Renal cortical epithelial cell (primary cell): ENCODE measurements at places on chromosomes 4 and X.

GRCh38 chr4:121778991-121779628, 14.1 kb upstream of the SMIM43 start:
- peak; percentile 14 for DNase-seq

DNA sequence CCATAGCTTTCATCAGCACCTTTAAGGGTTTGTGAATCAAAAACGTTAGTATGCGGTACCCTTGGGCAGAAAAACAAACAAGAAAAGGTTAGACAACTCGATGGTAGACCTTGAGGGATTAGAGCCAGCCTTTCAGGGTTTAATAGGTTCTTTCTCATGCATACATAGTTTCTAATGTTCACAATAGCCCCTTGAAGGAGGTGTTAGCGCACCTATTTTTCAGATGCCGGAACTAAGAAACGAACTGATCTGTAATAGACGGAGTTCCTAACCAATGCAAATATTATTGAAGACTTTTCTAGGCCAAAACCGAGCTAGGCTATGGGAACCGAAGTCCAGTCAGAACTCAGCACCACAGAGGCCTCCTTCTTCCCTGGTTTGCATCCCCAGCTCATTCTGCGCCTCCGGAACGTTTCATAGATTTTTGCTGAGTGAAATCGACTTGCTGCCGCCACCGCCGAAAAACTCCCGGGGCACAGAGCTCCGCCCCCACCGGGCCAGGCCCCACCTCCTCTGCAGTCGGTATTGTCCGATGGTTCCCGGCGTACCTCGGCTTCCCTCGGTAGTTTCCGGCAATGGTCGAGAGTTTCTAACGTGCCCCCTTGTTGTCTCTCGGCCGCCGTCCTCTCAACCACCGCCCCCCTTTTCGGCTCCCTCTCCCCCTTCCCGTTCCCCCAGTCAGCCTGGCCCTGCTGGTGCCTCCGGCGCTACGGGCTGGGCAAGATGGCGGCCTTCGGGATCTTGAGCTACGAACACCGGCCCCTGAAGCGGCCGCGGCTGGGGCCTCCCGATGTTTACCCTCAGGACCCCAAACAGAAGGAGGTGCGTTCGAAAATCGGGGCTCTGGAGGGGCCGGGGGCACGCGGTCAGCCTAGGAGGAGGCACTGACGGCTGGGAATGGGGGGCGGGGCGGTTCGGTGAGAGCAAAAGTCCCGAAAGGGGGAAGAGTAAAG, at the start of gene MED12:
Gene MED12 (plus strand): TSS at position 565 of the 953 bp plus-strand sequence. CDS start 159 bp downstream, at position 724.
- DNase-seq: peak; percentile 69

- peak; percentile 50 for DNase-seq
Measured at GRCh38 chrX:43557792-43558191, 98.3 kb upstream of the MAOA start.

- no peak for DNase-seq
Measured at GRCh38 chr4:158610790-158611189, 60.9 kb downstream of the C4orf46 start.

DNA sequence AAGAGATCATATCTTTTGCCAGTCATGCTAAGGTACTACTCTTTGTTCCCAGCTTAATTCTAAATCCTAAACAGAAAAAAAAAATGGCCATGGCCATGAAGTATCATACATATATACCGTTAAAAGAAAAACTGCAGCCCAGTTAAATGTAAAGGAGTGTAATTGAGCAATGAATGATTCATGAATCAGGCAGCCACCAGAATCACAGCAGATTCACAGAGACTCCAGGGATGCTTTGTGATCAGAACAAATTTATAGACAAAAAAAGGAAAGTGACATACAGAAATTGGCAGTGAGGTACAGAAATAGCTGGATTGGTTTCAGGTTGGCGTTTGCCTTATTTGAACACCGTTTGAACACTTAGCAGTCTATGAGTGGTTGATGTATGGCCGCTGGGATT, 42.1 kb upstream of the PDGFC start:
- DNase-seq: no peak

- DNase-seq: peak; percentile 74
Measured at GRCh38 chr4:17921451-17921850, 100.1 kb downstream of the LCORL start.

DNA sequence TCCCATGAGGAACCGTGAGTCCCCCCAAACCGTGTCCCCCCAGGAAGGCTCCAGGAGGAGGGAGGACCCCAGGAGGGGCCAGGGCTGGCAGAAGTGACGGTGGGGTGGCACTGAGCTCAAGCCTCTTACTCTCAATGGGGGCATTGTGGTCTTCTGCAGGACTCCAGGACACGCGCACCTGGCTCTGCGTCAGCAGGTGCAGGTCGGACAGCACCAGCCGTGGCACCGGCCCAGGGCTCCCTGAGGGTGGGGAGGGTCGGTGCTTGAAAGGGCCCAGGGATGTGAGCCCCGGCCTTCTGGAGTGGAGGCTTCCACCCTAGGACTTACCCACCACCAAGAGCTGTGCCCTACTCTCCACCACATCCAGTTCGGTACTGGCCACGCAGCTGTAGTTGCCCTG, 18.3 kb downstream of the L1CAM start:
- DNase-seq: no peak

DNA sequence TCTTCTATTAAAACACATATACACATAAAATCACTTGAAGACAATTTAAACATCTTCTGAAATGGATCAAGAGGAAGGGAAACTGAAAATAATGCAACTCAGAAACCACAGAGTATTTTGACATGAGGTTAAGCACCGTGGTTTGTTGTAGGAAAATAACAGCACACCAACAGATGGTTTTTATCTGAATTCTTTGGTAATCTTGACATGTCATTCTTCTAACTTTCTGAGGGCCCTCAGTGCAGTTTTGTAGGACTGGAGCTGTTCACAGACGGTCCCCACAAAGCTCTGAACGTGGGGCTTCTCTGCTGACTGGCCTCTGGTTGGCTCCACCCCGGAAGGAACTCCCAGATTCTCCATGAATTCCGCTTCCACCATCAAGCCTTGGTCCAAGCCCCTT, 16.0 kb upstream of the TLR8 start:
- DNase-seq: no peak

DNA sequence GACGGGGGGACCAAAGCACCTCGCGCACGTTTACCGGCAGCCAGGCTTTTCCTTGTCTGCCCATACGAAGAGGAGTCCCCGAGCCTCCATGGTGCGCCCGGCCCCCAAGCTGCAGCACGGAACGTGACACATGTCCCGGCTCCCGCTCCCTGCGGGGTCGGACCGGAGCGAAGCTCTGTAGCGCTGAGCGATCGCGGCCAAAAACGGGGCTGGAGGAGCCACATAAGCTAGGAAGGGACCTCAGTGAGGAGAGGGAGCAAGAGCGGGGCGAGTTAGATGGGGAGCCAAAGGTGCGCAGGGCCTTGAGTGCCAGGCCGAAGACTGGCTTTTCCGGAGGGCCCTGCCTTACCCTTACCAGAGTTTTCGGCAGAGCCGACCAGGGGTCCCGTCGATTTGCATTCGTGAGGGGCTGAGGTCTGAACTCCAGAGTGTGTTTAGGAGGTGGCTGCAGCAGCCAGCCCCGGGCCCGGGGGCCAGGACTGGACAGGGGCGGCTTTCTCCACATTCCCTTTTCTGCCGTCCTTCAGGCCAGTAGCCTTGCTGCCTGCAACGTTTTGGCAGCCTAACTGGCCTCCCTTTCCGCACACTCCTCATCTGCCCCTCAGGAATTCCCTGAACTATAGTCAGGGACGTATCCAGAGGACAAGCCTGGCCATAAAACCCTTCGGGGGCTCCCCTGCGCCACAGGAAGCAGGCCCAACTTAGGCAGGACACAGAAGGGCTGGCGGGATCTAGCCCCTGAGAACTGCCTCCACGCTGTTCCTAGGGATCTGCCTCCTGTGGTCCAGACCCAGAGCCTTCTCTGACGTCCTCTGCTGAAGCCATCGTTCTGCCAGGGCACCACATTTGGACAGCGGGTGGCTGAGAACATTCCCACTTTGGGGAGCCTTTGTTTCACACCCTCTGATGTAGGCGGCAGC, 689 bp downstream of the SSR4 start:
- no peak for DNase-seq

GRCh38 chr4:169573889-169574288, 38.5 kb downstream of the NEK1 start:
- no peak for DNase-seq

- DNase-seq: no peak
Measured at GRCh38 chr4:21819086-21819485, 129.5 kb downstream of the KCNIP4 start.

- DNase-seq: no peak
Measured at GRCh38 chr4:20625426-20625825, 74.8 kb upstream of the PACRGL start.

- peak; percentile 50 for DNase-seq
Measured at GRCh38 chr4:67713529-67714247, 12.7 kb upstream of the UBA6 start.

DNA sequence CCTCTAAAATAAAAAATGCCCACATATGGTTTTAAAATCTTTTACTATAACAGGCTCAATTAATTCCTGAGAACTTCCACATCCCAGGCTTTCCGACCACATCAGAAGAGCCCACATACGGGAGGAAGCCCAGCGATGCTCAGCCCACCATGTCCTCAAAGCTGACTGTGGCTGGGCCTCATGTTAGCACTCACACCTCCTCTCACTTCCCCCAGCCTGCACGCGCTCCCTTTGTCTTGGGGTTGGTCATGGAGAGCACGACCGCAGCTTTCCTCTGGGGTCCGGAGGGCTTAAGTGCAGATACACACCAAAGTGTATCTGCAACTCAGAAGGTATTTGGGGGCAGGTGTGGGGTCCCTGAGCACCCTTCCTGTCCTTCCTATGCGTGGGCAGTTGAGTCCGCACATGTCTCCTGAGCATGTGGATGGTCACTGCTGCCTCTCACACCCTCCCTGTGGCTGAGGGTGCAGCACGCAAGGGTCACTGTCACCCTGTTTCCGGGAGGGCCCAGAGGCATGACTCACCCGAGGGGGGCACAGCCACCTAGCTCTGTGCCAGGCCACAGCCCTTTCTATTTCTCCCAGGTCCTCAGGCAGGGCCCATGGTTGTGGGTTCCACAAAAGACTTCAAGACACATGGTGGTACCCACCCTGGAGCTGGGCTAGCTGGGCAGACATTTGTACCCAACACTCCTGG, 21.2 kb downstream of the WDR1 start:
- DNase-seq: no peak

- DNase-seq: no peak
Measured at GRCh38 chr4:6957994-6958393, 48.4 kb downstream of the TBC1D14 start.

DNA sequence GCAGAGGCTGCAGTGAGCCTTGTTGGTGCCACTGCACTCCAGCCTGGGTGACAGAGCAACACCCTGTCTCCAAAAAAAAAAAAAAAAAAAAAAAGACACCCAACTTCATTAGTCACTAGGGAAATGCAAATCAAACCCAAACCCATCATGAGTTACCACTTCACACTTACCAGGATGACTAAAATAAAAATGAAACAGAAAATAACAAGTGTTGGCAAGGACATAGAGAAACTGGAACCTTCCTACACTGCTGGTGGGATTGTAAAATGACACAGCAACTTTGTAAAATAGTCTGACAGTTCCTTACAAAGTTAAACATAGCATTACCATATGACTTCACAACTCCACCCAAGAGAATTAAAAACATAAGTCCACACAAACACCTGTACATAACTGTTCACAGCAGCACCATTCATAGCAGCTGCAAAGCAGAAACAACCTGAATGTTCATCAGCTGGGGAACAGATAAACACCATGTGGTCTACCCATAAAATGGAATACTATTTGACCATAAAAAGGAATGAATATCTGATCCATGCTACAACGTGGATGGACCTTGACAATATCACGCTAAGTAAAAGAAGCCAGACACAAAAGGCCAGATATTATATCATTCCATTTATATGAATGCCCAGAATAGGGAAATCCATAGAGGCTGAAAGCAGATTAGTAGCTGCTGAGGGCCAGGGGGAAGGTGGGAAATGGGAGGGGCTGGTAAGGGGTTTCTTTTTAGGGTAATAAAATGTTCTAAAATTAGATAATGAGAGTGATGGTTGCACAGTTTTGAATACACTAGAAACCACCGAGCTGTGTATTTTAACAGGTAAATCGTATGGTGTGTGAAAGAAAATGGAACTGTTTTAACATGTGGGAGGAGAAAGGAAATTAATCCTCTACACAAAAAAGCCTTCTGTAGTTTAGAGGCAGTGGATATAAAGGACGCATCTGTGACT, 18.3 kb downstream of the CD99L2 start:
- no peak for DNase-seq
